Stimulated activated CD8-positive, alpha-beta memory T cell treated with anti-CD3 and anti-CD28 coated beads, Interleukin-2, amount 100 ng/mL, for 48 hours (primary cell): ENCODE measurements at places on chromosomes 4 and X.

DNA sequence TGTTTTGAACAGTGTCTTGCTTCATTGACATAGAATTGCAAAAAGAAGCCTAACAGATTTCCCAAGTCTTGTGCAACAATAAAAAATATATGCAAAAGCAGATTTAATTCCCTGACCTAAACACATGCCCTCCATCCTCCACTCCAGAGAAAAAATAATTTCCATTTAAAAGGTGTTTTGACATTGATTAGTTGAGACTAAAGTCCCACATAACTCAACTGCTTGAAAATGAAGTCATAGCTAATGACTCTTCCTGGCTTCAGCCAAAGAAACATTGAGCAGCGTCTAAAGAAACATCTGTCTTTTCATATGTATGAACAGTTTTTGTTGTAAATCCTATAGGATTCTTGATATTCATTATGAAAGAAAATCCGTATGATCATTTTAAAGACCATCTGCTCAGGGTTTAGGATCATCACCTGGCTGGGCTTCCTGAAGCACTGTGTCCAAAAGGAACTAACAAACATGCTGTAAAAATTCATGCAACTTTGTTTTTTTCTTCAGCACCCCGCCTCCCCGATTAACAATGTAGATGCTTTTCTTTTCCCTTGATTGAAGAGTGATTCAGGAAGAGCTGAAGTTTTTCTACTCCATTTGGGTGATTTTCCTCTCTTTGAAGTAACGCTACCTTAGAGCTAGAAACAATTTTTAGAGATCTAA is 273.4 kb downstream of the HS3ST1 start:
- no peak for DNase-seq

DNA sequence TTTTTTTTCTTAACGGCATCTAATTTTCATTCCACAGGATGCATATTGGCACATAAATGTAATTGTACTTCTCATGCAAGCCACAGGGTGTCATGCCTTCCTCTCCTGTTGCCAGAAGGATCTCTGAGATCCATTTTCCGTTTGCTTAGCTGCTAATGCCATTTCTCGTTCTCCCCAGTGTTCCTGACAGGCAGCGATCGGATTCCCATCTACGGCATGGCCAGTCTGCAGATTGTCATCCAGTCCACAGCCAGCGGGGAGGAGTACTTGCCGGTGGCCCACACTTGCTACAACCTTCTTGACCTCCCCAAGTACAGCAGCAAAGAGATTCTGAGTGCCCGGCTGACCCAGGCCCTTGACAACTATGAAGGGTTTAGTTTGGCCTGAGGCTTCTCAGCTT is 8.9 kb upstream of the NAP1L5 start:
- no peak for DNase-seq

DNA sequence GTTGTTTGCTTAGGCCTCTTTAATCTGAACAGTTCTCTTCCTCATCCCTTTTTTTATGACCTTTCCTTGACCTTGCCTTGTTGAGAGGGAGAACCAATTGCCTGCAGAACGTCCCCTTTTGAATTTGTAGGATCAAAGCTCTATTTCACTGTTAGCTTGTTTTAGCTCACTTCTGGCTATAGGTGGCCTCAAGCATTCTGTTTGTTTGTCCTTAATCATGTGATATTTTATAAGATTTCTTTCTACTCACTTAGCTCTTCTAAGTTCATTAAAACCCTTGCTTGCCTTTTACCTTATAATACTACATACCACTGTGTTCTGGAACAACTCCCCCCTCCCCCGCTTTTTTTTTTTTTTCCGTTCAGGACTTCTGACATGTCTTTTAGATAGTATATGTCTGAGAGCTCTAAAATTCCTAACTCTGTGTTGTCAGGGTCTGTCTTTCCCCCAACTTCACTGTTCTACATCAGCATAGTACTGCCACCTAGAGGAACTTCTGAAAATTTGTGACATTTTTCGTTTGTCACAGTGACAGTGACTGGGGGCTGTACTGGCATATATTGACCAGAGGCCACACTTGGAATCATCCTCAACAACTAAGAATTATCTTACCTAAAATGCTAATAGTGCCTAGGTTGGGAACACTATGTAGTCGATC is 128.5 kb downstream of the LARP7 start:
- DNase-seq, result no peak

GRCh38 chrX:29634516-29634915 is 580.8 kb upstream of the MAGEB2 start:
- no peak for DNase-seq

- DNase-seq, result no peak
These were observed 42.5 kb upstream of the KCNIP4 start for GRCh38 chr4:21991050-21991449.
